ENCODE measurements at places on chromosomes 2 and 18. TPM values are rescaled to one million over a fixed set of nuclear protein-coding genes. Genes with fewer than 3 reads are reported as not detected.
A peak's percentile ranks its signal among the peaks of the same experiment; 100 is the strongest.

- H3K4me1 ChIP-seq = 0 out of 2 replicates have a peak, but pooled peaks cover 3% of the 10 kb centered on the region
- no peak overlapping the region for H3K27ac ChIP-seq
- no peak overlapping the region for H3K4me3 ChIP-seq
- H3K36me3 ChIP-seq = no peaks in the 10 kb centered on the region
- H3K27me3 ChIP-seq = peaks cover 14% of the 10 kb centered on the region
Measured at GRCh38 chr2:149525323-149525722, 62.3 kb downstream of the MMADHC start.

DNA sequence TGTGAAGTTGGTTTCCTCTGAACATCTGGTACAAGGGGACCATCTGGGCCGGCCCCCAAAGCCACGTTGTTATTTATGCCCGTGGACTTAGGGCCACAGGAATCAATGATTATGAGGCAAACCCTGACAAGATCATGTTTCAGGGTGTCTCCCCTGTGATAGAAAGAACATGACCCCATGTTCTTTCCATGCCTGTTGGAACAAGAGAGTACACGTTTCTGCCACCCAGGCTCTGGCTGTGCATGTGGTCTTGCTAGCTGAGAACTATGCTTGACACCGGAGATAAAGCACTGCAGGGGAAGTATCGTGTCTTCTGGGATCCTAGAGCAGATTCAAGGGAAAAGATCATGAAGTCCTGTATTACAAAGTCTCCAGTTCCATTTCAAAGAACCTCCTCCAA, 64.2 kb downstream of the TMEM17 start:
- no peak for DNase-seq
- H3K4me1 ChIP-seq = no peaks in the 10 kb centered on the region
- no peak overlapping the region for H3K27ac ChIP-seq
- no peak overlapping the region for H3K4me3 ChIP-seq

The ZNF396 gene
- 1.0 TPM for total RNA-seq

- H3K4me1 ChIP-seq = peaks cover 4% of the 10 kb centered on the region
- H3K27ac ChIP-seq = no peak overlapping the region
- no peaks in the 10 kb centered on the region for H3K27me3 ChIP-seq
- no peaks in the 10 kb centered on the region for H3K36me3 ChIP-seq
- H3K4me3 ChIP-seq = no peak overlapping the region
Measured at GRCh38 chr2:43034921-43035320, 191.5 kb downstream of the ZFP36L2 start.

The CPLX4 gene
- total RNA-seq = not detected

DNA sequence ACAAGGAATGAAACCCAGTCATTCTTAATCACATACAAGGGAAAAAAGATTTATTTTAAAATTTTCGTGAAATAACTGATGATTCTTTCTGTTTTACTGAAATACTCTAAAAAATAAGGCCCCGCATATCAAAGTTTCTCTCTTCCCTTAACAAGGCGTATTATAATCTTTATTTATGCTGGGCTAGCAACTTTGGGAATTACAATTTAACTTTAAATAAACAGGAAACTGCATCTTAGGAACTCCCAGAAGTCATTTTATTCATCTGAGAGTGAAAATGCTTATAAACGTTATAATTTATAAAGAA, 166.7 kb downstream of the TCF4 start:
- H3K27me3 ChIP-seq = no peaks in the 10 kb centered on the region
- DNase-seq = no peak
- H3K4me1 ChIP-seq = peaks cover 99% of the 10 kb centered on the region
- no peaks in the 10 kb centered on the region for H3K36me3 ChIP-seq
- H3K4me3 ChIP-seq = no peak overlapping the region

- H3K4me3 ChIP-seq = no peak overlapping the region
- H3K27ac ChIP-seq = no peak overlapping the region
- H3K36me3 ChIP-seq = no peaks in the 10 kb centered on the region
- no peaks in the 10 kb centered on the region for H3K27me3 ChIP-seq
Measured at GRCh38 chr2:191983591-191983990, 136.7 kb upstream of the CAVIN2 start.

The TLX2 gene
- 0.26 TPM for total RNA-seq

The UNC80 gene
- total RNA-seq = 0.34 TPM

DNA sequence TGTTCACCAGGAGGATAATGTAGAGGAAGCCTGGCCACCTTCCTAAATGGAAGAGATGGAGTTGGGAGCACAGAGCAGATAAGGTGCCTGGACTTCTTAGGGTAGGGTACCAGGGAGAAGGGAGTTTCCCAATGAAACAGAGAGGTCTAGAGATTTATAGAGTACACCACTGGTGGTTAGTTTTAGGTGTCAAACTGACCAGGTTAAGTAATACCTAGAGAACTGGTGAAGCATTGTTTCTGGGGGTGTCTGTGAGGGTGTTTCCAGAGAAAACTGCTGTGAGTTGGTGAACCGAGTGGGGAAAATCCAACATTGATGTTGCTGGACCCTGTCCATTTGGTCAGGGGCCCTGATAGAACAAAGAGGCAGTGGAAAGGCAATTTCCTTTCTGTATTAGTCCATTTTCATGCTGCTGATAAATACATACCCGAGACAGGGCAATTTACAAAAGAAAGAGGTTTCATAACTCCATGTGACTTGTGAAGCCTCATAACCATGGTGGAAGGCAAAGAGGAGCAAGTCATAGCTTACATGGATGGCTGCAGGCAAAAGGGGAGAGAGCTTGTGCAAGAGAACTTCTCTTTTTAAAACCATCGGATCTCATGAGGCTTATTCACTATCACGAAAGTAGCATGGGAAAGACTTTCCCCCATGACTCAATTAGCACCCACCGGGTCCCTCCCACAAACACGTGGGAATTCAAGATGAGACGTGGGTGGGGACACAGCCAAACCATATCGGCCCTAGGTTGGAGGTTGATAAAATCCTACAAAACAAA, 260.8 kb downstream of the CBLN2 start:
- H3K36me3 ChIP-seq = peaks cover 19% of the 10 kb centered on the region
- peaks cover 4% of the 10 kb centered on the region for H3K4me1 ChIP-seq
- no peak overlapping the region for H3K4me3 ChIP-seq
- DNase-seq = no peak
- no peaks in the 10 kb centered on the region for H3K27me3 ChIP-seq

The MATN3 gene
- 9.1 TPM for total RNA-seq

The FAM161A gene
- 12.4 TPM for total RNA-seq

GRCh38 chr2:46589356-46589755, 110.0 kb downstream of the TMEM247 start:
- peaks cover 5% of the 10 kb centered on the region for H3K36me3 ChIP-seq
- no peak overlapping the region for H3K27ac ChIP-seq
- peaks cover 7% of the 10 kb centered on the region for H3K4me1 ChIP-seq
- H3K4me3 ChIP-seq = no peak overlapping the region
- H3K27me3 ChIP-seq = no peaks in the 10 kb centered on the region

GRCh38 chr18:32735781-32736180, 37.0 kb downstream of the KLHL14 start:
- H3K27ac ChIP-seq = no peak overlapping the region
- H3K4me3 ChIP-seq = no peak overlapping the region
- peaks cover 17% of the 10 kb centered on the region for H3K4me1 ChIP-seq

The TUBA3E gene
- 0.18 TPM for total RNA-seq

GRCh38 chr2:51344886-51345285, 313.0 kb upstream of the NRXN1 start:
- H3K36me3 ChIP-seq = no peaks in the 10 kb centered on the region
- no peak overlapping the region for H3K4me3 ChIP-seq
- H3K27me3 ChIP-seq = no peaks in the 10 kb centered on the region
- H3K4me1 ChIP-seq = peaks cover 4% of the 10 kb centered on the region
- DNase-seq = no peak

- H3K27ac ChIP-seq = no peak overlapping the region
- no peaks in the 10 kb centered on the region for H3K36me3 ChIP-seq
- no peaks in the 10 kb centered on the region for H3K27me3 ChIP-seq
- peaks cover 13% of the 10 kb centered on the region for H3K4me1 ChIP-seq
- no peak overlapping the region for H3K4me3 ChIP-seq
Measured at GRCh38 chr18:73840319-73840945, 307.2 kb downstream of the FBXO15 start.

- DNase-seq = no peak
- H3K4me3 ChIP-seq = no peak overlapping the region
- peaks cover 4% of the 10 kb centered on the region for H3K4me1 ChIP-seq
- peaks cover 8% of the 10 kb centered on the region for H3K27me3 ChIP-seq
Measured at GRCh38 chr2:241940329-241940728, 70.8 kb downstream of the RTP5 start.

GRCh38 chr2:196195302-196195701, 23.9 kb upstream of the STK17B start:
- DNase-seq = no peak
- no peaks in the 10 kb centered on the region for H3K4me1 ChIP-seq
- H3K27me3 ChIP-seq = no peaks in the 10 kb centered on the region
- no peak overlapping the region for H3K27ac ChIP-seq
- no peaks in the 10 kb centered on the region for H3K36me3 ChIP-seq

GRCh38 chr2:216023055-216023648, 9.8 kb upstream of the MREG start:
- peak; percentile 53 for DNase-seq
- 0 out of 2 replicates have a peak, but pooled peaks cover 2% of the 10 kb centered on the region for H3K36me3 ChIP-seq
- H3K4me3 ChIP-seq = no peak overlapping the region

GRCh38 chr18:79787865-79788733, 9.6 kb upstream of the KCNG2 start:
- no peak overlapping the region for H3K27ac ChIP-seq
- H3K27me3 ChIP-seq = peaks cover 54% of the 10 kb centered on the region
- H3K4me3 ChIP-seq = peak overlapping the region; percentile 62
- DNase-seq = peak; percentile 31

- no peak for DNase-seq
- H3K4me3 ChIP-seq = no peak overlapping the region
- peaks cover 10% of the 10 kb centered on the region for H3K4me1 ChIP-seq
- no peaks in the 10 kb centered on the region for H3K36me3 ChIP-seq
- no peak overlapping the region for H3K27ac ChIP-seq
Measured at GRCh38 chr2:191178806-191179514, 28.2 kb upstream of the STAT4 start.

DNA sequence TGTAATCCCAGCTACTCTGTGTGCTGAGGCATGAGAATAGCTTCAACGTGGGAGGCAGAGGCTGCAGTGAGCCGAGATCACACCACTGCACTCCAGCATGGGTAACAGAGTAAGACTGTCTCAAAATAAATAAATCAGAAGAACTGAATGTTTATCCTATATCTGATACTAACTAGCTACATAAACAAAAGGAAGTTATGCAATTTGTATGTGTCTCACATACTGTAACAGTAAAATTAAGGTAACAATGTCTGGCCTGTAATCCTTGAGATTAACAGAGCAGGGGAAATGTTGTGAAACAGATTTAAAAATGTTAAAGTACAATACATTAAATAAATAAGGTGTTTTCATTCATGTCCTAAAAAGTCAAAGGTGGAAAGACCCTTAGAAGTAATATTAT, 150.8 kb downstream of the MEMO1 start:
- H3K36me3 ChIP-seq = no peaks in the 10 kb centered on the region
- H3K27ac ChIP-seq = no peak overlapping the region
- no peak for DNase-seq
- peaks cover 8% of the 10 kb centered on the region for H3K4me1 ChIP-seq
- no peak overlapping the region for H3K4me3 ChIP-seq

- H3K27ac ChIP-seq = peak overlapping the region; percentile 87
- peaks cover 25% of the 10 kb centered on the region for H3K4me1 ChIP-seq
- H3K36me3 ChIP-seq = no peaks in the 10 kb centered on the region
- peak; percentile 39 for DNase-seq
Measured at GRCh38 chr2:101533561-101534148, 58.7 kb upstream of the RFX8 start.

DNA sequence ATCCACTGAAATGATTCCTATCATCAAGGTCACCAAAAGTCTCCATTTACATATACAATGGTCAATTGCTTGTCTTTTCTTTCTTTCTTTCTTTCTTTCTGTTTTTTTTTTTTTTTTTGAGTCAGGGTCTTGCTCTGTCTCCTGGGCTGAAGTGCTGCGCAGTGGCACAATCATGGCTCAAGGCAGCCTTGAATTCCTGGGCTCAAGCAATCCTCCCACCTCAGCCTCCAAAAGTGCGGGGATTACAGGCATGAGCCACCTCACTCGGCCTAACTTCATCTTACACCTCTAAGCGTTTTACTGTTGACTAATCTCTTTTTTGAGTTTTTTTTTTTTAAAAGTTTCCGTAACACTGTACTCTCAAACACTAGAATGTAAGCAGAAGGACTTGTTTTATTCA, 867 bp downstream of the SF3B6 start:
- H3K4me3 ChIP-seq = peak overlapping the region; percentile 96
- no peaks in the 10 kb centered on the region for H3K27me3 ChIP-seq
- peaks cover 31% of the 10 kb centered on the region for H3K36me3 ChIP-seq
- peak overlapping the region; percentile 99 for H3K27ac ChIP-seq
- H3K4me1 ChIP-seq = peaks cover 21% of the 10 kb centered on the region
- no peak for DNase-seq

DNA sequence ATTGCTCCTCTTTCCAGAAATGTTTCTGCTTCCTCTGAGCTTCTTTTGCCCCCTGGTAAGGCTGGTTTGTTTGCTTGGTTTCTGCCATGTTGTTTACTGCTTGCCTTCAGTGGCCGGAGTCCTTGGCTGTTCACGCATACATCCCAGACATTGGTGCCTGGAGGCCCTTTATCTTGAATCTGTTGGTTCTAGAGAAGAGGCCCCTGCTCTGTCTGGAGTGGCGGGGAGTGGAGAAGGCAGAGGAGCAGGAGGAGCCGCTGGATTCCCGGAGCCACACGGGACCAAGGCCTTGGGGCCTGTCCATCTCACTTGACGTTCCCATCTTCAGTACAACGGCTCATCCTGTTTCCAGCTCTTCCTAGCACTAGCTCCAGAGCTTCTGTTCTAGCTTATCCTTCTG, 77.2 kb upstream of the PXDN start:
- DNase-seq = no peak
- no peak overlapping the region for H3K27ac ChIP-seq
- H3K27me3 ChIP-seq = no peaks in the 10 kb centered on the region
- no peaks in the 10 kb centered on the region for H3K36me3 ChIP-seq

The NR4A2 gene
- 0.66 TPM for total RNA-seq

DNA sequence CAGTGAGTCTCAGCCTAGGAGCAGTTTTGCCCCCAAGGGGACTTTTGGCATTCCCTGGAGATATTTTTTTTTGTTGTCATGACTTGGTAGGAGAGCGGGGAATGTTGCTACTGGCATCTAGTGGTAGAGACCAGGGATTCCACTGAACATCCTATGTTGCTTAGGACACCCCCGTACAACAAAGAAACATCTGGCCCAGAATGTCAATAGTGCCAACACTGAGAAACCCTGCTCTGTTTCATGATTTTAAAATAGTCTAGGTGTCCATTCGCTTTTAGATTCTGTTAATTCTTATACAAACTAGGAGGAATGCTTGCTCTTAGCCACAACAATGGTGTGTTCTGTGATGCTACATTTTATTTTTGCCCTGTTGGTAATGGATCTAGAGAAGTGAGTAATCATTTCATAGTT, 225.8 kb upstream of the SIX3 start:
- no peaks in the 10 kb centered on the region for H3K36me3 ChIP-seq
- no peak overlapping the region for H3K27ac ChIP-seq
- no peak overlapping the region for H3K4me3 ChIP-seq
- peak; percentile 26 for DNase-seq

- peaks cover 15% of the 10 kb centered on the region for H3K4me1 ChIP-seq
- no peaks in the 10 kb centered on the region for H3K36me3 ChIP-seq
- no peak overlapping the region for H3K4me3 ChIP-seq
Measured at GRCh38 chr2:175054340-175054739, 49.2 kb upstream of the CHN1 start.
